Cerebellar cortex (tissue), 1 donor: ENCODE measurements at places on chromosomes 7 and 10.

GRCh38 chr10:110209454-110209925 lies 2.1 kb downstream of the MXI1 start:
- DNase-seq, result peak; percentile 73

DNA sequence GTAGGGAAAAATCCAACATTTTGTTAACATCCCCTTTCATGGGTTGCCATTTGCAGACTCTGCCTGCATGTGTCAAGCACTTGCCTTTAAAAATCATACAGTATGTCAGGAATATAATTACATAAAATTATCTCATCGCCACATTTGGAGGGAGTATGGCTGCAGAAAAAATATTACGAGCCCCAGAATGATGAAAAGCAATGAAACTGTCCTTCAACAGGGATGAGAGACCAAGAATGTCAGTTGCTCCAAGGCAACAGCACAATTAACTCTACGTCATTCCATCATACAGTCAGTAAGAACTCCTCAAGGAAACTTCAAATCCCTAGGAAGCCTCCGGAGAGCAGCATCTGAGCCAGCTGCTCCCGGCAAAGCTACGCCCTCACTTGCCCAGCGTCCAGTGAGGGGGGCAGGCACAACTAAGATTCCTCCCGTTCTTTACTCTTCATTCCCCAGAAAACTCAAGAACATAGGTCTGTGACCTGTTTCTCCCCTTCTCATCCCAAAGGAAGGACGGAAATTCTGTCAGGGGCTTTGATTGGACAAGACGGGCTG lies 132.9 kb downstream of the ANLN start:
- no peak for DNase-seq

- DNase-seq, result no peak
Measured at GRCh38 chr10:131804551-131805295, 96.1 kb upstream of the PPP2R2D start.

- no peak for DNase-seq
Measured at GRCh38 chr10:14659626-14660196, 115.0 kb downstream of the FAM107B start.

- DNase-seq, result no peak
Measured at GRCh38 chr10:49269523-49269922, 29.4 kb upstream of the C10orf71 start.

- DNase-seq, result no peak
Measured at GRCh38 chr10:23581906-23582450, 143.1 kb downstream of the OTUD1 start.

- no peak for DNase-seq
Measured at GRCh38 chr10:92200564-92200963, 90.3 kb downstream of the CPEB3 start.

DNA sequence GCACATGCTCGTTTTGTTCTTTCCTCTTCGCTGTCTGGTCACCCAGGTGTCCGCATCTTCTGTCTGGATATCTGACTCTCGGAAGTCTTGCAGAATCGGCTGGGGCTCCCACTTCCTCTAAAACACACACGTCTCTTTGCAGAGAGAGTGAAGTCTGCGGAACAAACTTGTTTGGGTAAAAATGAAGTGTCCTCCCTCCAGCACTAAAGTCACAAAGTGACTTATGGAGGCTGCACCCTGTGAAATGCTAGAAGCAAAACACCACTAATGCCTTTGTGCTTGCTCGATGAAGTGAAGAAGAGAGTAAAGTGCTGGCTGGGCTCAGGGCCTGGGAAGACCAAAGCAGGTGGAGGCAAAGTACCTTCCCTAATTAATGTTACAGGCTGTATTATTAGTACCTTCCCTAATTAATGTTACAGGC lies 71.4 kb downstream of the FGFR2 start:
- DNase-seq, result no peak

- DNase-seq, result no peak
Measured at GRCh38 chr10:74118804-74119203, 31.8 kb downstream of the AP3M1 start.

GRCh38 chr10:107169516-107169915 lies 5.0 kb upstream of the SORCS1 start:
- DNase-seq, result no peak

DNA sequence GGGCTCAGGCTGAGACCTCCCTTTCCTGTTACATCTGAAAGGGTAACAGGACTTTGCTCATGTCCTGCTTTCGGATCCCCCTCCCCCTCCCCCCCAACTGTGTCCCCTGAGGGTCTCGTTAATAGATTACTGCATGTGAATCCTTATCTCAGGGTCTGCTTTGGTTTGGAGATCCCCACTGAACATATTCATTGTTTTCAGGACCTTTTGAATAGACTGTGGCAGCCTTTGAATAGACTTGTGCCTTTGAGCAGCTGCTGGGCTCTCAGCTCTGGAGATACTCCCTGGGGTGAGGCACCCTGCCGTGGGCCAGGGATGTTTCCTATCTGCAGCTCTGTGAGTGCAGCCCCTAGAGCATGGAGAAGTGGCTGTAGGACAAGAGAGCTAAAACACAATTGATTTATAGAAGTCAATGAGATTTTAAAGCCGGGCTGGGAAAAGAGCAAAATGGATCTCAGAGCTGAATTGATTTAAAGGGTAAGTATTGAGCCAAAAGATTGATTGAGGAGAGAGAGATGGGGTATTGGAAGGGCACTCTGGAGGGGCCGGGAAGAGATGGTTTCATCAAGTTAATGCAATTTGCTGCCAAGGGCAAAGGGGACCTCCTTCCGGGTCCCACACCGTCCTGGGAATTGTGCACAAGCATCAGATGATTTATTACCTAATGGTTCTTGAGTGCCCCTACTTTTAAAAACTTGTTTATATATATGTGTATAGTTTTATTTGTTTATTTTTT lies 9.9 kb downstream of the ARHGAP22 start:
- no peak for DNase-seq

DNA sequence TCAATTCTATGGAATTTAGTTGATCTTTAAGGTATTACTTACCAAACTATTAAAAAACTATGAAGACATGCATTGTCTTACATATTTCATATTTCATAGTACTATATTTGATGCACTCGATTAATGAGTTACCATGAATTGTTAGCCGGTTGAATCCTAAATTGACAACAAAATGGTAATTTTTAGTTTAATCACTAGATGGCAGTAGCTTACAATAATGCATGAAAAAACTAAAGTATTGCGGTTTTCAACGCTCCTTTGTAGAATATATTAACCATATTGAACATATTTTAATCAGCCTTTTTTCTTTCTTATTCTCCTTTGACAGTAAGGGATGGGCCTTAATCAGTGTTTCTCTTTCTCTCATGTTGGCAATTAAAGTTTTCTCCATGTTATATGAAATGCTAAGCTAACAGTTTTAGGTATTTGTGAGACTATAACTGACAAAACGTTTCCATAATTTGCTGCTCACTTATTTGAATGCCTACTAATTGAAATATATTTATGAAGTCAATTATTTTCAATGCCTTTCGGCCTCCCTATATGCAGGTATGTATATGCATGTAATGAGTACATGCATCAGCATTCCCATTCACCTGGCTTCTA lies 48.5 kb upstream of the ARL4A start:
- DNase-seq, result peak; percentile 41

DNA sequence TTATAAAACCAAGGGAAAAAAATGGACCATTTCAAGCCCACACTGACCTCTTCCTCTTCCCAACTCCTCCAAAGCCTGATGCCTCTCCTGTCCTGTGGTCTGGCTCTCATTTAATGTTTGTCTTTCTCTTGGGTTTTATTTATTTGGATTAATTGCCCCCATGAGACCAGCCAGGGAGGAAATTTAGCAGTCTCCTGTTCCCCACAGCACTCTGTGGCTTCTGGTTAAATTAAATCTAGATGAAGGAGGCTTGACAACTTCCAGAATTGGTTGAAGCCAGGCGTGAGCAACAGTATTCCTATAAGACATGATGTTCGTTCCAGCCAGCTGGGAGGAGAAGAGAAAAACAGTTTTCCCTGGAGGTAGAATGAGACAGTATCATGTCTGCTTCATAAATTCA lies 15.1 kb upstream of the PRLHR start:
- DNase-seq, result no peak

DNA sequence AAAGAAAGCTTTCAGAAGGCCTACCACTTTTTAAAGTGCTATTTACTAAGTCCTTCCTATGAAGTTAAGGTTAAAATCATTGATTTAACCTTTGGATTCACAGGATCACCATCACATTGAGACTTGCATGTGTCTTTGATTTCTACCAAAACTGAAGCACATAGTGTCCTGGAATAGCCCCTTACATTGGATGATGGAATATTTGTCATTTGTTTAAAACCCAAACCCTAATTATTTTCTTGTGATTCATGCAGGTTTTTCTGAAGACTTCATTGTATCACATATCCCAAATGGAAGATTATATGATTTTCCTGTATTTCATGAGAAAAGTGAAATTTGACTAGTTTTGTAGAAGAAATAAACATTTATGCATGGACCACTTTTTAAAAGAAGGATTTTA lies 3.3 kb downstream of the SEMA3A start:
- no peak for DNase-seq

GRCh38 chr10:129094233-129094632 lies 372.8 kb upstream of the MGMT start:
- no peak for DNase-seq

GRCh38 chr7:51328351-51328801 lies 11.8 kb upstream of the COBL start:
- no peak for DNase-seq

- DNase-seq, result peak; percentile 33
Measured at GRCh38 chr10:98047009-98047741, 16.8 kb upstream of the CRTAC1 start.

DNA sequence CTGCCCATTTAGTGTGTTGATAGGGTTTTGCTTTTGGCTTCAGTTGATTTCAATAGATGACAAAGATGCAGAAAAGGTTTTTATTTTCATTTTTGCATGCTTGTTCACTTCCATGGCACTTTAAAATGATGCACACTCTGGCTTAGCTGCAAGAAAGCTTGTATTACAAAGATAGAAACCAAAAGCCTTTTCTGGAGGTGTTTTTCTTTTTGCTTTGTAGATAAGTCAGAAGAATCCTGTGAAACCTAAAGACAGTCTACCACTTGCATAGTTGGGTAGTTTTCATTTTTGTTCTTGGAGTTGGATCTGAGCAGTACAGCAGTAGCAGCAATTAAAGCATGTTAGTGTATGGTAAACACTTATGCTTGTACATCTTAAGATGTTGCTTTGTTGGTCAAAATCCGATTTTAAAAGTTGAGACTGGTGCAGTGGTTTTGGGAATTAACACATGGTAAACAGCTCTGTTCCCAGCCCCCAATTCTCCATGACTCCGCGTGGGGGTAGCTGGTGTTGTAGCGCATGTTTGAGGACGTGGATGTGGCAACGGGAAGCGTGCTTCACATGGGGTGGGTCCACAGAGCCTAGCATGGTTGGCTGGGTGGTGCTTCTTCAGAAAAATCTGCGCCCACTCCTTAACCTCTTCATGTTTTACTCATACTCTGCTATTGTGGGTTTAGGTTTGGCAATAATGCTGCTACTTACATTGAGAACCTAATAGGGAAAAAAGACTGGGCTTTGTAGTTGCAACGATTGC lies 19.8 kb downstream of the CCNY start:
- DNase-seq, result no peak

GRCh38 chr7:71627651-71628050 lies 495.7 kb downstream of the GALNT17 start:
- no peak for DNase-seq

GRCh38 chr7:19336836-19337383 lies 191.7 kb upstream of the FERD3L start:
- DNase-seq, result no peak

GRCh38 chr7:113625494-113626102 lies 293.2 kb downstream of the PPP1R3A start:
- DNase-seq, result no peak

DNA sequence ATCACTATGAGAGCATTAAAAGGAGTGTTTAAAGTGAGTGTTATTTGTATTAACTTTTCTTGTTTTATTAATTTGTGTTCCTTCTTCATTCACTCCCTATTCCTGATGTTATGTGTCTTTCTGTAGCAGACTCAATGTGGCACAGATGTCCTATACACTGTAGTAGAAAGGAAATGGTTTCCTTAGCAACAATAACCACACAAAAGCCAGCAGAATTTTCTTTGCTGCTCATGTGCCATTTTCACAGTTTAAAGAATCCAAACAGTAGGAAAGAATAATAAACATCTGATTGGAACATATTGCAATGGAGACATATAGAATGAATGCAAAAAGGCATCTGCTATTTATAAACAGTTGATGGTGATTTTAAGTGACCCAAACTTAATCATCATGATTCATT lies 763.6 kb downstream of the PHTF2 start:
- no peak for DNase-seq
